ENCODE measurements at places on chromosomes 7 and 10. TPM values are rescaled to one million over a fixed set of nuclear protein-coding genes. Genes with fewer than 3 reads are reported as not detected.
A peak's percentile ranks its signal among the peaks of the same experiment; 100 is the strongest.

DNA sequence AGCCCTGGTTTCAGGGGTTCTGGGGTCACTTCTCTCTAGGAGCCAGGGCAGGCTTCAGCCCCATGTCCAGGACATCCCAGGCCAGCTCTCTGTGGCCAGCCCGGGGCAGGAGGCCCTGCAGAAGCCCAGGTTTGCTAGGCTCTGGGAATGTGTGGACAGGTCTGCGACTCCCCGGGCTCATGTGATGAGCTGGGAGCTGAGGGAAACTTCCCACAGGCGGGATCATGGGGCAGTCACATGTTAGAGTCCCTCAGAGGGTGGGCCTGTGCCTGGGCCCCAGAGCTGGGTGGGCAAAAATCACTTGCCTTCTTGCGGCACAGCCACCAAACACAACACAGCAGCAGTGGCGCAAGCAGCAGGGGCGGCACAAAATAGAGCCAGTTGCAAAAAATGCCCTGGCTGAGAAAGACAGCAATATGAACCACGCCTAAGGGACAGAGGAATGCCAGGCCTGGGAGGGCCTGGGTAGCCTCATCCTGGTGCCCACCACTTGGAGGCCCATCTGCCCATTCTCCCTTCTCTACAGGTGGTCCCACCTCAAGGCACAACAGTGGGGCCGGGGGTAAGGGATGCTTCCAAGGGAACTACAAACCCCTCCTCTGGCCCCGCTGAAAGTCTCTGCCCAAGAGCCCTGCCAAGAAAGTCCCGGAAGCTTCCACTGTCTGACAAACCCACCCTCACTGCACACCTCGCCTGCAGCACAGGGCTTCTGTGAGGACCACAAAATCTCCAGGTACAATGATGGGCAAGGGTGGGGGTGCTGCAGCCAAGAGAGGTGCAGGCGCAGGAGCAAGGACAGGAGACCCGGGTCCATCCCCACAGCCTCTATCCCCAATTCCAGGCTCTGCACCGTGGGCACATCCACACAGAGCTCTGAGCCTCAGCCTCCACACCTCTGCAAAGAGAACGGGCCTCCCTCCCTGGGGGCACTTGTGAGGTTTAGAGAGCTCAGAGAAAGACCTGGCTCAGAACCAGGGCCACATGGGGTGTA, 34.6 kb upstream of the ANTXRL start:
- DNase-seq, result no peak

GRCh38 chr7:98133621-98134303, 27.1 kb downstream of the LMTK2 start:
- DNase-seq, result no peak

GRCh38 chr7:87375662-87376435, 30.4 kb downstream of the CROT start:
- DNase-seq, result no peak

- no peak for DNase-seq
Observed at GRCh38 chr7:5422396-5423305, 983 bp downstream of the TNRC18 start.

GRCh38 chr7:94530109-94530508, 20.5 kb downstream of the CASD1 start:
- no peak for DNase-seq

GRCh38 chr10:63421591-63421990, 44.2 kb downstream of the JMJD1C start:
- DNase-seq, result peak; percentile 66

- DNase-seq, result no peak
Observed at GRCh38 chr7:117285826-117286225, 37.0 kb downstream of the WNT2 start.

DNA sequence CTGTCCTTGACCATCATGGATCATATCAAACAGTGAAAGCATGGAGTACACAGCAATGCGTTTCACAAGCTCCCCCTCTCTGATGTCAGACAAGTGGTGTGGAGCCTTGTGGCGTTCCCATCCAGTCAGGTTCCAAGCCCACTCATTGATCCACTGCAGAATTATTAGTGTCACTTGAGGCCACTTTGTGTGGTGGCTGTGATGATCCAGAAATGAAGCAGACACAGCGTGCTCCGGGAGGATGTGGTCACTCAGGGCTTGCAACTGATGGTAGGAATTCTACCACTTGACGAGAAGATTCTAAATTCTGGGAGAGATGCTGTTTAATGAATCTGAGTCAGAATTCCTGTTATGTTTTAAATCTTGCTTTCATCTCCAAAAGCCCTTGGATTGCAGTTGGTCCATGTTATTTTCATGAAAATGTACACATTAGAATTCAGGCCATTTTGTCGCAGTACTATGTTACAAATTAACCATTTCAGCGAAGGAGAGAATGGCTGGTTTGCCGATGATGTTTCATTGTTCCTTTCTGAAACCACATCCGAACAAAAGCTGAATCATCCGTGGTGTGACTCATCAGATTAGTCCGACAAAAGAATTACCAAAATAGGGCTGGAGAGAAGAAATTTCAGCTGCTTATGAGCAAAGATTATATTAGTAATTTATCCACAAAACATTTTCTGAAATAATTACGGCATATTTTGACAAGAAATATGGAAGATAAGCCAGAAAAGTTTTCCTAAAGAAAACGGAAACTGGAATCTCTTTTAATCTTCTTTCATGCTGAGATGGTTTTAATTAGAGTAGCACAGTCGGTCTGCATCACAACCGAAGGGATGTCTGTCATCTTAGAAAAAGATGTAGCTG, 48.1 kb downstream of the INSYN2A start:
- no peak for DNase-seq

- no peak for DNase-seq
Observed at GRCh38 chr10:97399843-97400545, 1.1 kb downstream of the RRP12 start.

- no peak for DNase-seq
Observed at GRCh38 chr7:24793982-24794648, 36.9 kb upstream of the GSDME start.

DNA sequence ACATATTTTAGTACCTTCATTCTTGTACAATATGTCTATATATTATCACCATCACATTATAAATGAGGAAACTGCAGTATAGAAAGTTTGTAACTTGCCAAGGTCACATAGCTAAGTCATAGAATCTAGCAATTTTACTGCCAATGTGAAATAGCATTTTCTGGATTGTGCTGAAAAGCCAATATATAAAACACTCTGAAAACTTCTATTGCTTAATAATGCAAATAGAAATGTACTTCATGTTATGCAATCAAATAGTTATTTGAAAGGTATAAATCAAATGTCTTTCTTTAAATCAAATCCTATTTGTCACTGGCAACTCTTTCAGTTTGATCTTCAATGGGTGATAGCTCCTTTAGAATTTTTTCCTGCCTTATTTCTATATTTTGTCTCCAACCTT, 129.5 kb downstream of the TMEM26 start:
- DNase-seq, result no peak

Gene DKK1
- 0.77 TPM for total RNA-seq

GRCh38 chr7:11969643-11970042, 137.6 kb upstream of the THSD7A start:
- no peak for DNase-seq

Gene PLAU
- total RNA-seq, result 15.2 TPM

GRCh38 chr7:137343281-137343841, at the start of gene PTN:
Gene PTN (minus strand): TSS chr7:137343733. CDS start chr7:137254973, 88,760 bp downstream.
- no peak for DNase-seq

Gene MICU1
- total RNA-seq, result 28.4 TPM

DNA sequence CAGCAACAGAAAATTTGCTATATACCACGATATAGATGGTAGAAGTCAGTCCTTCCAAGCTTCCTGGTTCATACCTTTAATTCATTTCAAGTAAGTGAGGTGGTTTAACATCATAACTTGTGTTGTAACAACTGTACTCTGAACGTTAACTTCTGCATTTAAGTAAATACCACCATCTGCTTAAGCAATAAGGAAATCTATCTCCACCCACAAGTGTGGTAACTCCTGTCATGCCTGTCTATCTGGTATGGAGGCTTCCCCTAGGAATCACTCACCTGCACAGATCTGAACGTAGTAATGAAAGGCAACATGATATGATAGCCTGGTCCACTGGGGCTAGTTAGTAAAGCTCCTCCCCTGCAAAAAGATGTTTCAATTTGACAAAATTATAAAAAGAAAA, 2.3 kb downstream of the ERLIN1 start:
- no peak for DNase-seq
